Smooth muscle cell of the brain vasculature (primary cell): ENCODE measurements at places on chromosomes 6 and 20.

DNA sequence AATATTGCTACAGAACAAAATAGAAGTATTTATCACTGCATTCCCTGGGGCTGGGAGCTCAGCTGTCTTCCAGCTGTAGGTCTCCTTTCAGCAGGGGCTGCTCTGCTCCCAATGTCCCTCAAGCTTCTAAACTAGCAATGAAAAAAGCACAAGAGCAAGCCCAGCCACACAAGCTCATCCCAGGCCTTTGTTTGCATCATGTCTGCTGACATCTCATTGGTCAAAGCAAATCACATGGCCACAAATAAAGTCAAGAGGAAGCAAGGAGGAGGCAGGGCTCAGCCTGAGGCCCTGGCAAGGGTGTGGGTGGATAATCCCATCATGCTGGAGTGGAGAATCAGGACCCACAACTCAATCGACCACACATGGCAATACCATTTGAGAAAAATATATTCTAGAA lies 2.2 kb upstream of the BFSP1 start:
- DNase-seq, result no peak

DNA sequence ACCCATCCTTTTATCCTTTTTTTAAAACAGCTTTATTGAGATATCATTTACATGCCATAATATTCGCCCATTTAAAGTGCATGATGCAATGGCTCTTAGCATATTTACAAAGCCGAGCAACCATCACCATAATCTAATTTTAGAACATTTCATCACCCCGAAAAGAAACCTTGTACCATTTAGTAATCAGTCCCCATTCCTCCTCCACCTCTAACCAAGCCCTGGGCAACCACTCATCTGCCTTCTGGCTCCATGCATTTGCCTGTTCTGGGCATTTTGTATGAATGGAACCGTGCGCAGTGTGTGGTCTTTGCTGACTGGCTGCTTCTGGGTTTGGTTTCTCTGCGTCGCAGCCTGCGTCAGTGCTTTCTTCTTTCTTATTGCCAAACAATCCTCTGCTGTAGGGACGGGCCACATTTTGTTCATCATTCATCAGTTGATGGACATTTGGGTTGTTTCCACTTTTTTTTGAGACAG lies 10.2 kb upstream of the EEF1A2 start:
- no peak for DNase-seq

DNA sequence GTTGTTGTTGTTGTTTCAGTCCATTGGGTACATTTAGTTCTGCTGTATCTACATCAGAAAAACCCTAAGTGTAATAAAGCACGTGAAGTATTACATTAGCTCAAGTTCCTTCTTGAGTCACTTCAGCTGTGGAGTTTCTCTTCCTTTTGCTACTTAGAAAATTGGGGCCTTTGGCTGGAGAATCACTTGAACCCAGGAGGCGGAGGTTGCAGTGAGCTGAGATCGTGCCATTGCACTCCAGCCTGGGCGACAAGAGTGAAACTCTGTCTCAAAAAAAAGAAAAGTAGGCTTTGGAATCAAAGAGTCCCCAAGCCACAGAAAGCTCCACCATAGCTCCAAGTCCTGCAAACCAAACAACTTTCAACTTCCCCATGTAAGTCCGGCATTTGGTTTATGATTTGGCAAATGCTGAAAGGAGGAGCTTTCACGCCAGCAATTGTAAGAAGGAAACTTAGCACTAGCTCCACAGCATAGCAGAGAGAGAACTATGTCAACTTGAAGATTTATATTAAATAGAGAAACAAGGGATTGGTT lies 56.5 kb upstream of the RNF144B start:
- no peak for DNase-seq

- DNase-seq, result no peak
Observed at GRCh38 chr6:3748208-3749066, 3.1 kb downstream of the PXDC1 start.
